CD4-positive, alpha-beta T cell (primary cell): ENCODE measurements at places on chromosomes 6 and 20.

- DNase-seq, result peak; percentile 22
These were observed 704 bp downstream of the TOP1 start for GRCh38 chr20:41029150-41029901.

- no peak for DNase-seq
These were observed 24.5 kb downstream of the MAPK14 start for GRCh38 chr6:36052097-36052496.

DNA sequence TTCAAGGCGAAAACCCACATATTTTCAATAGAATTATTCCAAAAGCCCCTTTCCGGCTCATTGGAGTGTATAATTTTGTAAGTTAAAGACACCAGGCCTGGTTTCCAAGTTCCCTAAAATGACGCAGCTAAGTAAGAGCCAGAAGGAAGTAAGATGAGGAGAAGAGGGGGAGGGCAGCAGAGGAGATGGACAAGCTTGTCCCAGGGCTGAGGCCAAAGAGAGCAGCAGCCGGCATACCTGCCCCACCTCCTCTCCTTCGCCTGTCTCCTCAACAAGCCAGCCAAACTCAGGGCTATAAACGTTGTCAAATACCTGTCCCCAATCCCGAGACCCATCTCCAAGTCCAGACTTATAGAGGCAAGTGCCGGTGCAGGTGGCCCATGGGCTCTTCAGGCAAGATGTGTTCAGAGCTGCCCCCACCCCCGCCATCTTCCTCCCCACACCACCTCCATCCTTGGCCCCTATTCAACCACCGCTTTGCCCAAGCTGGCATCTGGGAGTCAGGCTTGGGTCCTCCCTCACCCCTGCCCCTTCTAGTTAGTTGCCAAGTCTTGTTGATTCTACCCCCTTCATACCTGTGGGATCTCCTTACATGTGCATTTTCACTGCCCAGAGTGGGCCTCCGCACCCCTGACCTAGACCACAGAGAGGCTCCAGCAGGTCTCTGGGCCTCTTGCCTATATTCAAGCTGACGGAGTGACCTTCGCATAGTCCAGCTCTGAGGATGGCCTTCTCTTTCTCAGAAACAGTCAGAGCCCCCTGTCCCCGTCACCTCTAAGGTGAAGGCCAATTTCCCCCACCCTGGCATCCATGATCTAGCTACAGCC lies 75.7 kb upstream of the SIRPA start:
- no peak for DNase-seq

GRCh38 chr6:41654698-41655151 lies 16.5 kb downstream of the MDFI start:
- DNase-seq, result no peak

DNA sequence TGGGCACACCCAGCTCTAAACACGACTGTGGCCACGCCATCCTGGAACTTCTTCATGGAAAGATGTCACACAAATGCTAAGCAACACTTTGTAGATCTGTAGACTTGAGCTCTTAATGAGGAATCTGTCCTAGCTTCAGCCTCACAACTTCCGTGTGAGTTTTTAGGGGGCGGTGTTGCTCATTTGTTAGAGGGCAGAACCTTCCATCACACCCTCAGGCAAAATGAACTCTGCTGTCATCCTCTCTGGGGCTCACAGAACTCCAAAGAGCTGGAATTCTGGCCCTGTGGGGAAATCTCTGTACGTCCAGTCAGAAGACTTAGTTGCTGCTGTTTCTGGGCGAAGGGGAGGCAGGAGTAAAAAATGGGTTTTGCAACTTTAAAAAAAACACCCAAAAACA lies 49.8 kb downstream of the NRN1 start:
- no peak for DNase-seq

- DNase-seq, result no peak
These were observed 320.0 kb upstream of the FLRT3 start for GRCh38 chr20:14657266-14658005.

- no peak for DNase-seq
These were observed 21.3 kb downstream of the NPEPL1 start for GRCh38 chr20:58713801-58714339.

GRCh38 chr6:25277857-25278256 lies 1.3 kb upstream of the CARMIL1 start:
- DNase-seq, result no peak

GRCh38 chr20:26163890-26164289 lies 467.2 kb upstream of the ZNF337 start:
- no peak for DNase-seq

GRCh38 chr6:169097381-169097959 lies 156.2 kb downstream of the THBS2 start:
- DNase-seq, result no peak

- DNase-seq, result no peak
These were observed 92.1 kb downstream of the RNF217 start for GRCh38 chr6:125054331-125054730.

- no peak for DNase-seq
These were observed 680.8 kb upstream of the NRSN1 start for GRCh38 chr6:23445157-23445710.

DNA sequence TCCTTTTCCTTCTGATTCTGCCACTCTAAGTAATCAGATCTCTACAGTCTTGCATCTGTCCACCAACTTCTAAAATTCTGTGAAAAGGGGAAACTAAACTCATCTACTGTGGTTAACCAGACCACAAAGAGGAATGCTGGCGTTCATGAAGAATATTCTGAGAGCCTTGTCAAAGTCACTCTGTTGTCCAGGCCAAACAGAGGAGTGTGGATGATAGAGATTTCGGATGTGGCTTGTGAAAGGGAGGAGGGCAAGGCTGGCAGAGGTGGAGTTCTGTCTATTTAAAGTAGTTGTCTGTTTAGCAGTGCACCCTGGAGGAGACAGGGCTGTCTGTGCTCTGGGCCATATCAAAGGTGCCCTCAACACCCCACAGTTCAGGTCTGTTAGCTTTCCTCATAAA lies 33.9 kb downstream of the CCN2 start:
- DNase-seq, result no peak

DNA sequence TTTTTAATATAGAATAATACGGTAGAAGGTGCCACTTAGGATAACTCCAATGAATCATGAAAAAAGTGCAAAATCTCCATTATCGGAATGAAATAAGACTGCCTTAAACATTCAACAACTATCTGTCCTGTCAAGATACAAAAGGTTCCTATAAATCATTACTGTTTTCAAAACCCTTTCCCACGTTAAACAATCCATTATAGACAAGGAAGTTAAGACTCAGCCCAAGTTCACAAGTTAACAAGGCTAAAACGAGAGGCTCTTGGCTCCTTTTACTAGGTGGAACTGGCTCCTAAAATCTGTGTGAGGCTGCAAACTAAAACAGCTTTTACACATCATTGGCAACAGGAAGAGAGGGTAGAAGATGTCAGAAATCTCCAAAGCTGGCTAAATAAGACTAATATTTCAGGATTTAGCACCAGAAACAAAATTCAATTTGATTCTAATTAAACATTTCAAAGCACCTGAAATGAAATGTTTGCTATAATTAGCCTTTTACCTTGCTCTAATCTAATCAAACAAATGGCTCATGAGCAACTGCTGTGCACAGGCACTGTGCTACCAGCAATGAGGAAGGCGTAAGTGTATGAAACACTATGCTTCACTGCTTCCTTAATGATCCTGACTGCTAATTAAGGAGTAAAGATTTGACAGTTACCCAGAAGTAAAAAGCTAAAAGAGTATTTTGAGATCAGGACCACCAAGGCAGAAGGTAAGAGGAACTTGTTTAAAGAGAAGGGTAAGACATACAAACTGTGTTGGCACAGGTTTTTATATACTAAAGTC lies 109.7 kb downstream of the DST start:
- DNase-seq, result no peak

DNA sequence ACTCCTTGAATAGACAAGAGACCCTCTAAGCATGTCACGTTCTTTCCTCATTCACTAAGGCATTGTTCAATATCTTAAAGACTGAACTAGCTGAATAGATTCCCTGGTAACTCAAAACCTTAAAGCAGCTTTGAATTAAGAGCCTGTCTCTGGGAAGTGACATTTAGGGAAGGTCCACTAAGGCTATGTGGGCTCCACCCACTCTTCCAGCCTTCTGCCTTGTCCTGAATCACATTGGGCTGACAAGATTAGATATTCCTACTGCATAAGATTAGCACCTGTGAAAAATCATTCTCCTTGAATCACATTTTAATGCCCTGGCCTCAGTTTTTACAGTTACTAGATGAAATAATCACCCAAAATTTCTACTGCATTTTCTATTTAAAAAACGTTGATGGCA lies 36.3 kb downstream of the CLIC5 start:
- DNase-seq, result no peak

- no peak for DNase-seq
These were observed 252.2 kb downstream of the ADGB start for GRCh38 chr6:146850981-146851380.

GRCh38 chr6:3409699-3410384 lies 47.0 kb downstream of the SLC22A23 start:
- no peak for DNase-seq

DNA sequence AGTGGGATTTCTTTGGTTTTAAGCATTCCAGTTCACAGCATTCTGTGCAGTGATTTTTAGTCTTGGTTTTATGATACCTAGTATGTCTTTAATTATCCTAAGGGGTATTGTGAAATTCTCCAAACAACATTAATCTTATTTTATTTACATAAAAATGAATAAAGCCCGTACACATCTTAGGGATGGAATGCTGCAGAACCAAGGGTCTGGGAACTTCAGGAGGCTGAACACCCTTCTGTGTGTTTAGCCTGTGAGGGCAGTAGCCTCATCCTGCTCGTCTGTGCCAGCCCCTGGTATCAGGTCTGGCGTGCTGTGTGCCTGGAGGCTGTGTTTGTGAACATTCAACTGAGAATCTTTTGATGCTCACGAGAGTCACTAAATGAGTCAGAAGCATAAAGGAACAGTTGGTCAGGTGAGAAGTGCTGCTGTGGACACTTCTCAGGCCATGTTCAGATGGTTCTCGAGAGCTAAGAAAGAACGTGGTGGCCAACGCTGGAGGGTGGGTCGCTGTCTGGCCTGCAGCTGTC lies 25.2 kb upstream of the C20orf204 start:
- DNase-seq, result no peak

DNA sequence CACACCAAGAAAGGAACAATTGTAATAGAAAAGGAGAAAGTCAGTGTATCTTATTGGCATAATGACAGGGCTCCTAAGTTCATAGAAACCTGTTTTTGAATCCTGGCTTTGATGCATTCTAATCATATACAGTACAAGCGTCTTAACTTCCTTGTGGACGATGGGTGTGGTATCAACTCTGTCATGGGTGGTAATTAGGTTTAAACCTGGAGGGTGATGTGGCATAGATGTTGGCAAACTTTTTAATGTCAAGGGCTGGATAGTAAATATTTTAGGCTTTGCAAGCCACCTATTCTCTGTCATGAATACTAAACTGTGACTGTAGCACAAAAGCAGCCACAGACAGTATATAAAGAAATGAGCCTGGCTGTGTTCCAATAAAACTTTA lies 138.7 kb upstream of the EDN1 start:
- DNase-seq, result no peak

DNA sequence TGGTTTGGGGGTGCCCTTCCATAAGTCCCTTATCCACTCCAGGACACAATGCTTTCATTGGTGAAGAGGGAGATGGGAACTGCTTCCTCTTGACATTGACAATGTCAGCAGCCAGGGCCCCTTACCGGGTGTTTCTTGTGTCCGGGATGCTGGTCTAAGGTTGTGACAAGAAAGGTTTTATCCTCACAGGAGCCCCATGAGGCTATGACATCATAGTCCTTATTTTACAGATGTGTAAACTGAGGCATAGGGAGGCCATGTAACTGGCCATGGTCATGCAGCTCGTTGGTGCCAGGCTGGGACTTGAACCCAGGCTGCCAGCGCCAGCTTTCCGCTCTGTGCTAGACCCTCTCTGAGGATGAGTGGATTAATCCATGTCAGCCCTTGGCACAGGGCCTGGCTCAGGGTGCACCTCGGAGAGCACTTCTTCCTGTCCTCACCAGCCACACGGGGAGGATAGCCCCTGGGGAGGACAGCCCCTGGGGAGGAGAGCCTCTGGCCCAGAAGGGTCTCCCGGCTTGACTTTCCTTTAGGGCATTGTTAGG lies 157.3 kb downstream of the SYCP2 start:
- DNase-seq, result no peak

GRCh38 chr6:28142446-28142845 lies 763 bp downstream of the ZKSCAN8 start:
- no peak for DNase-seq

- no peak for DNase-seq
These were observed 279.8 kb downstream of the CDH26 start for GRCh38 chr20:60237981-60238380.

DNA sequence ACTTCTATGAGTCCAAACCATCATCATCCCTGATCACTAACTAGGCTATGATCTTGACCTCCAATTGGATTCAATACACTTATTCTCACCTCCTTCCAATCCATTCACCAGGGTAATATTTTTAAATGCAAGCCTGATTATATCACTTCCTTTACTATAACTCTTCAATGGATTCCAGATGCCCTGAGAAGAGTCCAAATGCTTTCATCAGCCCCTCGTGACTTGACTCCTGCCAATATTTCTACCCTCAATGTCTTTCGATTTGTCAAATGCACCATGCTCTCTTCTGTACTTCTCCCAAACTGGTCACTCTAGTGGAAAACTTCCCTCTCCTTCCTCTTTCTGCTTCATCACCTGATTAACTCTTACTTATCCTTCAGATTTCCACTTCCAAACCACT lies 70.8 kb downstream of the CD164 start:
- DNase-seq, result no peak

DNA sequence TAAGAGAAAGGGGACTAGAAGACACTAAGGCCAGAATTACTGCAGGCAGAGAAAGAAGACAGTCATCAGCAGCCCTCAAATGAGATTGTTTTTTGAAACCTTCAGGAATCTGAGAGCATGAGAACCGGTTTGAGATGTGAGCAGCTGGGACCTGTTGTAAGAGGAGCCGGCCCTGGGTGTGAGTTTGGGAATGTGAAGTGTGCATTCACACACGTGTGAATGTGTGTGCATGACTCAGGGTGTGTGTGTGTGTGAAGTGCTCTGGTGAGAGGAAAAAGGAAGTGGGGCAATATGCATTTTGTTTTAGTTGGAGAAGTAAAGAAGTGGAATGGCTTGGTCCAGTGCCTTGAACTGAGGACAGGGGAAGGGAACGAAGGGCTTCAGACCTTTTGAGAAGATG lies 4.3 kb downstream of the SCUBE3 start:
- no peak for DNase-seq

- no peak for DNase-seq
These were observed 50.0 kb upstream of the CLDN20 start for GRCh38 chr6:155213611-155214372.

DNA sequence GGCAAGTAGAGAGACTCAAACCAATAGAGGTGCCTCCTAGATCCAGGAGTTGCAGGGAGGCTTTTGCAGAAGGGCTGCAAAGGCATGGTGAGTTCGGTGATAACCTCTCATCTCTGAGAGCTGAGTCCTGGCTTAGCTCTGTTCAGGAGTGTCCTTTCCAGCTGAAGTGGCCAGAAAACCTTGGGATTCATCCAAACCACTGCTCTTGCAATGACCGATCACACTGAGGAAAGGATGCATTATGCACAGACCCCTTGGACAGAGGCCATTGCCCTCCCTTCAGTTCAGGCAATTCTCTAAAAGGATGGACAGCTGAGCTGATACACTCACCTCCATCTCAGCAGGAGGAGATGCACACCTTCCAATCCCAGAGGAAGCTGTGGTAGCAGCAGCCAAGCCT lies 158.8 kb upstream of the ENPP5 start:
- DNase-seq, result no peak

GRCh38 chr6:47922391-47922790 lies 140.6 kb downstream of the OPN5 start:
- DNase-seq, result no peak

- no peak for DNase-seq
These were observed 7.0 kb downstream of the CEBPB start for GRCh38 chr20:50197463-50198179.
